ENCODE measurements at places on chromosomes 12 and 14.

DNA sequence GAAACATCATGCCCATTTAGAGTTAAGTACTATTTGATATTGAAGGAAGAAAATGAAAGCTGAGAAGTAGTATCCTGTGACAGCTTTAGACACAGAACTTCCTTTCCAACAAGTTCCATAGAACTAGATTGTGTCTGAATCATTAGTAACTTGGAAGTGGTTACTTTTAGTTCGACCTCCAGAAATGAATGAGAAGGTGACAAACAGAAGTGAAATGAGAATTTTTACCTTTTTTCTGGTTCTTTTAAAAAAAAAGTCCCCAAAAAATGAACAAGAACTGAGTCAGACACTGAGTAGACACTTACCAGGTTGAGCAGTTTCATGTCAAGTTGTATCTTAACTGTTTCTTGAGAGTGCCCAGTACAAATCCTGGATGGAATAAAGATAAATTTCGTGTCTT is 3.0 kb downstream of the ATP6V0A2 start:
- no peak for DNase-seq

DNA sequence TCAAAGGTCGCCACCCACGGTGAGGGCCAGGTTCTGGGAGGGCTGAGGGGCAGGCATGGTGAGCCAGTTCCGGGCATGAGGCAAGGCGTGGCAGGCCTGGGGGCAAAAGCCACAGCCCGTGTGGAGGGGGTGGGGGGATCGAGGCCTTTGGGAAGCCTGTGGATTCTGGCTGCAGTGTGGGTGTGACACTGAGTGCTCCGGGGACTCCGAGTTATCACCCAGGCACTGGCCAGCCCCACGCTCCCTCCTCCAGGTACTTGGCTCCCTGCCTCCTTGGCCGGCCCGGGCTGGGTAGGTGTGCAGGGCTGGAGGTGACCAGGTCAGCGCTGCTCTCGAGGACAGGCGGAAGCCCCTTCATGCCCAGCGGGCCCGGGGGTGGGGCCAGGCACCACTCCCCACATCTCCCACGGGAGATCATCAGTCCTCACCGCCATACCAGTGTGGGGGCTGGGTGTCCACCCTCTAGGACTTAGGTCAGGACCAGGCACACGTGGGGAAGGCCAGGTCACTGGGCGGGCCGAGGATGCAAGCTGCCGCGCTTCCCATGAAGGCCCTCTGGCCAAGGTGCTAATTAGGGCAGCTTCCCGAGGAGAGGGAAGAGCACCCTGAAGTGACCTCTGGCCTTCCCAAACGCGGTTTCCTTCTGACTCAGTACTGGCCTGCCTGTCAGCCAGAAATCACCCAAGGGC is 34.1 kb upstream of the TDRD9 start:
- no peak for DNase-seq

GRCh38 chr14:54881235-54881760 is 21.3 kb downstream of the GCH1 start:
- DNase-seq = no peak

DNA sequence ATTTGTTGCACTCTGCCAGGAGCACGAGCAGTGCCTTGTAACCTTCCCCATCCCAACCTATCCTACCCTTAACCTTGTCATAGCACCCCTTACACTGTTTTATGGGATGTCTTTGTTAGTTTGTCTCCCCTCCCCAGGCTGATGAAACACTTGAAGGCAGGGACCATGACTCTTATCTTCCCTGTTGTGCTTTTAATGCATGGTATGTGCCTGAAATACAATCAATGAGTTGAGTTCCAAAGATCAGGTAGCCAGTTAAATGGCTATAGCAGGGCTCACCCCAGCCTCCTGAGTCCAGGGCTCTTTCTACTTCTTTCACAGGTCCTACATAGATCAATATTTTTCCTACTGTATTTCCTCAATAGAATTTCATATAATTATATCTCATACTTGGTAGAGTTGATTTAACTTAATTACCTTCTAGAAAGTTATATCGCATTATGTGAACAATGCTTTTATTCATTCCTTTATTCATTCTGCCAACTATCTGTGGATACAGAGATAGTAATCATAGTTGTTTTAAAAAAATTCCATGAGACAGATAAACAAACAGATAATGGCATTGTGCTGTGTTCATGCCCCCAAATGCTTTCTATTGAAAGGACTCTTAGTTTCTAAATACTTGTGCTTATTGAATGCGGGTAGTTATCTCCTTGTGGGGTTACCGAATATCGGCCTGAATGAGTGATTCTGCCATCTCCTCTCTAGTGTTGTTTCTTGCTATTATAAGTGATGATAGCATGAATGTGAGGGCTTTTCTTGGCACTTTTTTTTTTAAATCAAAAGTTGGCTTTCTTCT is 347.4 kb downstream of the NPAS3 start:
- DNase-seq = no peak

DNA sequence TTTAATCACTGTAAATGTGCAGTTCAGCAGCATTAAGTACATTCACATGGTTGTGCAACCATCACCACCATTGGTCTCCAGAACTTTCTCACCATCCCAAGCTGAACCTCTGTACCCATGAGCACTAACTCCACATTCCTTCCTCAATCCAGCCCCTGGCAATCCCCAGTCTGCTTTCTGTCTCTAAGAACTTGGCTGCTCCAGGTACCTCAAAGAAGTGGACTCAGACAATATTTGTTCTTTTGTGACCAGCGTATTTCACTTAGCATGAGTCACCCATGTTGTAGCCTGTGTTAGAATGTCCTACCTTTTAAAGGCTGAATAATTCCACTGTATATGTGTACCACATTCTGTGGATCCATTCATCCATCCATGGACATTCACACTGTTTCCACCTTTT is 64.6 kb downstream of the SLC24A4 start:
- no peak for DNase-seq

GRCh38 chr14:71557351-71557750 is 374.9 kb upstream of the RGS6 start:
- no peak for DNase-seq

- no peak for DNase-seq
Observed at GRCh38 chr14:60756847-60757246, 22.3 kb downstream of the MNAT1 start.

- no peak for DNase-seq
Observed at GRCh38 chr12:115857160-115857920, 420.2 kb downstream of the MED13L start.

DNA sequence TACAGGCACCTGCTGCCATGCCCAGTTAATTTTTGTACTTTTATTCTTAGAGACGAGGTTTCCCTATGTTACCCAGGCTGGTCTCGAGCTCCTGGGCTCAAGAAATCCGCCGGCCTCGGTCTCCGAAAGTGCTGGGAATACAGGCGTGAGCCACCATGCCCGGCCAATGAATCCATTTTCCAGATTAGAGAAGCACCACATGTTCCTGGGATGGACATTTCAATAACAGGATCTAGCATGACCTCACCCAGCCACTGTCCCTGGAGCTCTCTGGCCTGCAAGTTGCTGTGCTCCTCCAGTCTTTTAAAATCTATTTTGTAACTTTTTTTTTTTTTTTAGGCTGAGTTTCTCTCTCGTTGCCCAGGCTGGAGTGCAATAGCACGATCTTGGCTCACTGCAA is 2.2 kb downstream of the GPR132 start:
- DNase-seq = no peak

DNA sequence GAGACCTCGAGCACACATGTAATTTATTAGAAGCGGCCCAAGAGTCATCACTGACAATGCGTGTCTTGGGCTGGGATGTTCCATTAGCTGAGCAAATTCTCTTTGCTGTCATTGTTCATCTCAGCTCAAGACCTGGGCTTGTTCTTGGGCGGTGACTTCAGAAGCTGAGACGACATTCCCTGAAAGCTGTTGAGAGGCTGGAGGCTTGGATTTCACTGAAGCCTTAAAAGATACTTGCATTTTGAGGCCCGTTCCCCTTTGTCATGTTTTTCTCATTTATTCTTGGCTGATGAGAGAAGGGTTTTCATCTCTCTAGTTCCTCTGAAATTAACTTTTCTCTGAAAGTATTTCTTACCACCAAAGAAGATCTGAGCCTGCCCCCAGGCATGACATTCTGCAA is 16.6 kb upstream of the SUSD6 start:
- no peak for DNase-seq

DNA sequence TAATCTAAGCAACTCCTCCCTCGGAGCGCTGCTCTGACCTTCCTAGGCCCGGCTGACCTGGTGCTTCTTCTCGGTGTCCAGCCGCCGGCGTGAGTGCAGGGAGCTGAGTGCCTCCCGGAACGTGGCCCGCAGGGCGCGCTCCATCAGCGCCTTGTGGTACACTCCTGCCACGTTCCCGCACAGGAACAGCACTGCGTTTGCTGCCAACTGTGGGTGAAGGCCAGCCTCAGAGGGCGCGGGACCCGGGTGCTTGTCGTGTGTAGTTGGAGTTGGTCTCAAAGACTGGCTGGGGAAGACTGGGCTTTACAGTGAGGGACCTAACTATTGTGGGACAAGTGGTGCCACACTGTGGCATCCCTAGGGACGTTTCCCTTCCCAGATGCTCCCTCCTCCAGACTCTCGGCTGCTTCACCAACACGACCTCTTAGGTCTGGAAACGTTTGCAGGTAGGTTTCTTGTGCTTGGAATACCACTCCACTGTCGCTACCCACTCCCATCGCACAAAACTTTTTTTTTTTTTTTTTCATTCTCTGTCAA is 3.1 kb downstream of the ADCY4 start:
- no peak for DNase-seq

- no peak for DNase-seq
Observed at GRCh38 chr14:24353559-24354481, 14.0 kb upstream of the RIPK3 start.

DNA sequence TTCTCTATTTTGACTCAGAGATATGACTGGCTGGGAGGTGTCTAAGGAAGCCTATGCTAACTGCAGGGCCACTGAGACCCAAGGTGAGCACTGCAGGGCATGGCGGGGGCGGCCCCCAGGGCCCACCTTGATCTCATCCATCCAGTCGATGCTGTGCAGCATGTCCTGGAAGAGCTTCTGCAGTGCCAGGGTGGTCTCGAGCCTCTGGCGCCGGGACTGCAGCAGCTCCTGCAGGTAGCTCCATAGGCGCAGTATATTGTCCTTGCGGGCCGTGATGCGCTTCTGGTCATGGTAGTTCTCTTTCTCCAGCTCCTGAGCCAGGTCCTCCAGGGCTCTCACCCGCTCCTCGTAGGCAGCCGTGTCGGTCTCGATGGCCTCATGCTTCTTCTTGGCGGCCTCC is 84.5 kb downstream of the SPTB start:
- DNase-seq = no peak

DNA sequence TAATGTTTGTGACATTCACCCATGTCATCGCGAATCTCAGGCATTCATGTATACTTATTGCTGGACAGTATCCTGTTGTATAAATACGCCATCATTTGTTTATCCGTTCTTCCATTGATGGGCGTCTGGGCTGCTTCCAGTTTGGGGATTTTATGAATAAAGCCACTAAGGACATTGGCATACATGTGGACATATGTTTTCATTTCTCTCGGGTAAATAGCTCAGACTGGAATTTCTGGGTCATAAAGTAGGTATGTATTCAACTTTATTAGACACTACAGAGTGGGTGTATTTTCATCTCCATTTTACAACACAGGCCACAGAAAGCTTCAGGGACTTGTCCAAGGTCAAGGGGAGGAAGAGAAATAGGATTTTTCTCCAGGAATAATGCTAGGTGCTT is 48.9 kb downstream of the HRK start:
- no peak for DNase-seq

GRCh38 chr14:58562141-58562540 is 75.6 kb upstream of the DACT1 start:
- no peak for DNase-seq

DNA sequence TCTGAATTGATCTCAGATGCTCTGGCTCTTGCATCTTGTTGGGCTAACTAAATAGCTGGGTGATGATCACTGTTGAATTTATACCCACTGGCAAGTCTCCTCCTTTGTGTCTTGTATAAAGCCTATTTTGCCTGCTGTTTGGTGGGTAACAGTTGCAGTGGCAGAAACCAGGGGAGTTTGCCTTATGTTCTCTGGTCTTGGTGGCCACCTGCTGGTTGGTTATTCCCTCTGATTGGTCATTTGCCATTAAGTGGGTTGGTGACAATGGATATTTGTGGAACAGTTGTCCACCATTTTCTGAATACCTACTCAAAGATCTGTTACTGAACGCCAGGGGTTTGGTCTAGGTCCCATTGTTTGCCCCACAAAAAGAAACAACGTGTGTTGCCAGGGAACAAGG is 52.1 kb downstream of the AVPR1A start:
- no peak for DNase-seq

- DNase-seq = no peak
Observed at GRCh38 chr12:131065801-131066200, 112.1 kb downstream of the ADGRD1 start.

- DNase-seq = no peak
Observed at GRCh38 chr12:5220835-5221234, 177.2 kb downstream of the KCNA5 start.

DNA sequence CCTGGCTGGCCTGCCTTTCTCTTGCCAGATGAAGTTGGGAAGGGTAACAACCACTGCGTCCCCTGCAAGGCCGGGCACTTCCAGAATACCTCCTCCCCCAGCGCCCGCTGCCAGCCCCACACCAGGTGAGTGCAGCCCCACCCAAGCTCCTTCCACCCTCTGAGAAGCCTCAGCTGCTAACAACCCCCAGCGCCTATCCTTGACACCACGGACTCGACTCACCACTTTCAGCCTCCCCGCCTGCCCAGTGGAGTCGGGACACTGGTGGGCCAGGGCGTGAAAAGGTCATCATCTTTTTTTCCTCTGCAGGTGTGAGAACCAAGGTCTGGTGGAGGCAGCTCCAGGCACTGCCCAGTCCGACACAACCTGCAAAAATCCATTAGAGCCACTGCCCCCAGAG is 2.1 kb downstream of the LTBR start:
- no peak for DNase-seq

DNA sequence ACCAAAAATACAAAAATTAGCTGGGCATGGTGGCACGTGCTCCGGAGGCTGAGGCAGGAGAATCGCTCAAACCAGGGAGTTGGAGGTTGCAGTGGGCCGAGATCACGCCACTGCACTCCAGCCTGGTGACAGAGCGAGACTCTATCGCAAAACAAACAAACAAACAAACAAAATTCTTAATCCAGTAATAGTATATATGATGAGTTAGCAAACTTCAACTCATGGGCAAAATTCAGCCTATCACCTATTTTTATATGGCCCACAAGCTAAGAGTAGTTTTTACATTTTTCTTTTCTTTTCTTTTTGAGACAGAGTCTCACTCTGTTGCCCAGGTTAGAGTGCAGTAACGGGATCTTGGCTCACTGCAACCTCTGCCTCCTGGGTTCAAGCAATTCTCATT is 14.9 kb downstream of the ATF7 start:
- no peak for DNase-seq

DNA sequence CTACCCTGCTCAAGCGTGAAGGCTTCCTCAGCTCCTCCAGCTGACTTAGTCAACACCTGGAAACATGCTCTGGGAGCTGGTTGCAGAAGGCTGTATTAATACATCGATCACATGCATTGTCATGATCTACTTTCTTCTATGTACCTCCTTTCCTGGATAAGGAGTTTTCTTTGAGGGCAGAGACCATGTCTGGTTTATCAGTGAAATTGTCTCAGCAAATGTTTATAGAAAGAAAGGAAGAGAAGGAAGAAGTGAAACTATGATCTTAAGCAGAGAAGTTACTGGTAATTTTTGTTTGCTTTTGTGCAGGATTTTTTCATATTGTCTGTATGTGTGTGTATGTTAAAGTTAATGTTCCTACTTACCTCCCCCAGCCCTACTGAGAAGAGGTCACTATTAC is 4.5 kb downstream of the DYRK4 start:
- no peak for DNase-seq

GRCh38 chr14:77424862-77425261 is 1.5 kb upstream of the NOXRED1 start:
- no peak for DNase-seq
